ENCODE measurements at places on chromosomes 1 and 21.

- DNase-seq, result no peak
Observed at GRCh38 chr1:79974659-79975058, 968.1 kb upstream of the ADGRL4 start.

GRCh38 chr21:20511216-20511880 is 486.9 kb upstream of the NCAM2 start:
- no peak for DNase-seq

GRCh38 chr1:203954788-203955552 is 93.6 kb downstream of the SNRPE start:
- DNase-seq, result no peak

GRCh38 chr1:207938016-207938415 is 27.1 kb upstream of the CD34 start:
- DNase-seq, result no peak

GRCh38 chr21:44423941-44424607 is 31.2 kb upstream of the LRRC3 start:
- peak; percentile 4 for DNase-seq

- no peak for DNase-seq
Observed at GRCh38 chr1:9435854-9436640, 103.2 kb upstream of the SLC25A33 start.

- no peak for DNase-seq
Observed at GRCh38 chr1:234139966-234140365, 233.3 kb upstream of the COA6 start.

DNA sequence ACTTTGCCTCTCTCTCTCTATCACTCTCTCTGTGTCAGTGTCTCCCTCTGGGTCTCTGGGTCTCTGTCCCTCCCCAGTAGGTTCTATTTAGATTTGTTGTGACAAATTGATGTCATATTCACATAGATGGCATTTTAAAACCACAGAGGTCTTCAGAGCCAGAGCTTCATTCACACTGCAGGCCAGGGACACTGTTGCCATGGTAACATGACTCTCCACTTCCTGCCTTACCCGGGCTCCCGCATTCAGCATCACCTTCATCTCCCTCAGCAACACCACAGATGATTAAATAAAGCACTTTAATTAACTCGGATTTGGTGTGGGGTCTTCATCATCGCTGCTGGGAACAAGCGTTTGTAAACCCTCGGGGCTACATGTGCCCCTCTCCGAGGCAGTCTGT is 132.6 kb downstream of the ETS2 start:
- peak; percentile 43 for DNase-seq

- DNase-seq, result no peak
Observed at GRCh38 chr1:86582161-86582560, 35.3 kb downstream of the CLCA4 start.

- DNase-seq, result no peak
Observed at GRCh38 chr1:213744780-213745179, 243.0 kb upstream of the PROX1 start.

- DNase-seq, result no peak
Observed at GRCh38 chr1:240287722-240288121, 196.0 kb downstream of the FMN2 start.

DNA sequence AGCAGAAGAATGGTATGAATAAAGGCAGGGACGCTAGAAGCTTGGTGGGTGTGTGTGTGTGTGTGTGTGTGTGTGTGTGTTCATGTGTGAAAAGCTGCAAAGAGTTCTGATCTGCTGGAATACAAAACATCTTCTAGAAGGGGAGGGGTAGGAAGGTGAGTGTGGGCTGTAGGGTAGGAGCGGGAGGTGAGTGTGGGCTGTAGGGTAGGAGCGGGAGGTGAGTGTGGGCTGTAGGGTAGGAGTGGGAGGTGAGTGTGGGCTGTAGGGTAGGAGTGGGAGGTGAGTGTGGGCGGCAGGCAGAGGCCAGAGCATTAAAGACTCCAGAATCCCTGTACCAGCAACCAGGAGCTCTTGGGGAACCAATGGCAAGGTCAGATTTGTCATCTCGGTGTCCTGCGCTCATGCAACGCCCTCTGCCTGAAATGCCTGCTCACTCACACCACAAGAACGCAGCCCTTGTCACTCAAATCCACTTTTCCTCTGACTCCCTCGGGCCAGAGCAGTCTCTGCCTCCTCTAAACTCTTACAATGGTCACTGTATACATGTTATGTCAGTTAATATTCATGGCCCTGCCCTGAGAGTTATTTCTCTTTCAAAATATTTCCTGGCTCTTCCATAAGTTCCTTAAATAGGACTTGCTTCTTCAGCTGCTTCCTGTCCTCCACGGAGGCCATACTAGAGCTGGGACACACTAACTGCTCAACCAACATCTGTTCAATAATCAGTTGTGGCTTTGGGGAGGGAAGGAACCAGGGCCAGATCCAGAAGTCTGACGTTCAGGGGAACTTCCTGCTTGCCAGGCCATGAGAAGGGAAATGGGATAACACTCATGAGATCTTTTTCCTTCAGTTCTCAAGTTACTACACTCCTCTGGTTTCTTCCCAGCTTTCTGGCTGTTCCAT is 53.6 kb upstream of the ZNF644 start:
- no peak for DNase-seq

DNA sequence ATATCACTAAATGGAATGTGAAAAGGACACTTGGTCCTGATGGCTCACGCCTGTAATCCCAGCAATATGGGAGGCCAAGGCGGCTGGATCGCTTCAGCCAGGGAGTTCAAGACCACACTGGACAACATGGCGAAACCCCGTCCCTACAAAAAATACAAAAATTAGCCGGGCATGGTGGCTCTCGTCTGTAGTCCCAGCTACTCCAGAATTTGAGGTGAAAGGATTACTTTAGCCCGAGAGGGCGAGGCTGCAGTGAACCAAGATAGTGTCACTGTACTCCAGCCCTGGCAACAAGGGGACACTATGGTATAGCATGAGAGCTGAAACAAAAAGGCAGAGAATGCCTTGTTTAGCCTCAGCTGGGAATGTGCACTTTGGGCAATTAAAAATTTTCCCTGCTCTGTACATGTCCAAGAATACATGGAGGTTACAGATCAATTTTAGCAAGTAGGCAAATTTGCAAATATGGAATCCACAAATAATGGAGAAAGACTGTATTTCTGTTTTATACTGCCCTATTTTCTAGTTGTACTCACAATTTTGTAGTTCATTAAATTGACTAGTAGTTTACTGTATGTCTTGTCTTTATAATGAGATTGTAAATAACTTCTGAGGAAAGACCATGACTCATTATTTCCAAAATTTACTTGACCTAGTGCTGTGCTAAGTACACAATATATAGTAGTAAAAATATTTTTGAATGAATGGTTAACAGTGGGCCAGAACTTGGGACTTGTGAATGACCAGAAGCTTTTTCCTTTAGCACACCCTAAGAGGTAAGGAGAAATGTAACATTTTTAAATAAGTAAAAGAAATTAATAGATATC is 2.0 kb upstream of the ANGEL2 start:
- no peak for DNase-seq

GRCh38 chr1:11923069-11923826 is 3.0 kb downstream of the KIAA2013 start:
- no peak for DNase-seq

GRCh38 chr1:198701766-198702539 is 63.1 kb downstream of the PTPRC start:
- DNase-seq, result no peak

Measured in CD4-positive, alpha-beta T cell treated with Interleukin-4 for 1 hour (primary cell).